ENCODE measurements at places on chromosomes 1 and 21.

DNA sequence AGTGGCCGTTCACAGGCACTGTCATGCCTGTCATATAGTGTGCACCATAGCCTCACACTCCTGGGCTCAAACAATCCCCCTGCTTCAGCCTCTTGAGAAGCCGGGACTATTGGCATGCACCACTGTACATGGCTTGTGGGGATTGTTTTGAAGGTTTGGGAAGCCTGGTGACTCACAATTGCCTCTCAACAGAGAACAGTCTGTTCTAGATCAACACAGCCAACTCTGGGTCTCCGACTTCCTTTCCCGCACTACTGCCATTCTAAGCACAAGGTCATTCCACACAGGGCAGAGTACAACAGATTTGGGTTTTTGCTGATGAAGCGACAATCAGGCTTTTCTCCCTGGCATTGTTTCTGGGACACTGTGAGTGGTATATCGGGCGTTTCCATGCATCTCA lies 15.5 kb upstream of the AHCTF1 start:
- no peak for DNase-seq
- H3K36me3 ChIP-seq: peaks cover 3% of the 10 kb centered on the region
- no peaks in the 10 kb centered on the region for H3K27me3 ChIP-seq
- H3K4me1 ChIP-seq: peaks cover 6% of the 10 kb centered on the region
- H3K27ac ChIP-seq: peak overlapping the region; percentile 30

DNA sequence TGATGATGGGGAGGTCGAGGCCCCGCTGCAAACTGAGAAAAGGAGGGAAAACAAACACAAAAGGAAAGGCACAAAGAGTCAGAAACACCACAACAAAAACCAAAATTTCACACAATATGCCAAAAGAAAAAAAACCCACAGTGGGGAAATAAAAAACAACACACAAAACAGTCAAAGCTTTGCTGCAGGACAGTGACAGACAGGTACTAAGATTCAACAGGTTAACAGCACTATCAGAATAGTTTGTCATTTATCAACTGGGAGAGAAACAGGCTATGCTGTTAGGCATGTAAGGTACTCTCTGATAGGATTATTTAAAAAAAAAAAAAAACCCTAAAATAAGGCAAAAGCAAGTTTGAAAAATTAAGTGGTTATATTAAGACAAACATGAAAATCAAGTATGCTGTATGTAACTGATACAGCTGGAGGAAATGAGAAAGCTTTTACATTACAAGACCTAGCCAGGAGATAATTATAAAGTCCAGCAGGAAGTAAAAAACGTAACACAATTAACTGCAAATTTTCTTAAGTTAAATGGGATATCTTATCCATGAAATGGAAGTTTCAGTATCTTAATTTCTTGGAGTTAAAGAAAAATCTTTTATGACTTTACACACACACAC lies 179.0 kb downstream of the EIF4G3 start:
- H3K4me1 ChIP-seq: no peaks in the 10 kb centered on the region
- no peaks in the 10 kb centered on the region for H3K36me3 ChIP-seq
- no peak overlapping the region for H3K27ac ChIP-seq

- H3K4me3 ChIP-seq: no peak overlapping the region
- DNase-seq: no peak
- peaks cover 6% of the 10 kb centered on the region for H3K4me1 ChIP-seq
- peaks cover 10% of the 10 kb centered on the region for H3K36me3 ChIP-seq
- H3K27me3 ChIP-seq: no peaks in the 10 kb centered on the region
These were observed 13.3 kb downstream of the H6PD start for GRCh38 chr1:9247894-9248293.

- no peak for DNase-seq
- no peak overlapping the region for H3K4me3 ChIP-seq
- no peaks in the 10 kb centered on the region for H3K27me3 ChIP-seq
These were observed 1615.8 kb downstream of the PLA2G4A start for GRCh38 chr1:188444526-188444925.

DNA sequence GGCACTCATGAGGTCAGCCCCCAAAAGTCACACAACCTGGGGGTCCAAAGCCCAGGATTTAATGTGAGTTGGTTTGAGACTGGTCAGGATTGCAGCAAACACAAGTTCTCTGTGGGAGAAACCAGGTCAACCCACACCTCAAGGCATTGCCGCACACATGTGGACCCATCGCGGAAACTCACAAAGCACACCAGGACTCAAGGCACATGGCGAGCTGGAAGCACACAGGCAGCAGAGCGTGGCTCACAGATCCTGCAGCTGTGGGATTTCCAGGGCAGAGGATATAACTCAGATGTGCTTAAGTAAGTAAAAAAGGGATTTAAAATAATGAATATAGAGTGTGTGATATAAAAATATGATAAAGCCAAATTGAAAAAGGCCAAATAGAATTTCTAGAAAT lies 51.6 kb upstream of the ADARB1 start:
- H3K36me3 ChIP-seq: no peaks in the 10 kb centered on the region
- no peak overlapping the region for H3K27ac ChIP-seq
- H3K4me1 ChIP-seq: peaks cover 24% of the 10 kb centered on the region
- H3K4me3 ChIP-seq: no peak overlapping the region
- no peak for DNase-seq

- H3K27me3 ChIP-seq: no peaks in the 10 kb centered on the region
- H3K4me3 ChIP-seq: no peak overlapping the region
- no peaks in the 10 kb centered on the region for H3K4me1 ChIP-seq
- no peak for DNase-seq
- no peak overlapping the region for H3K27ac ChIP-seq
These were observed 141.4 kb downstream of the SMYD3 start for GRCh38 chr1:246365708-246366107.

Data from trophoblast cell (in vitro differentiated cells and primary cell).